EH (cell line): ENCODE measurements at places on chromosomes 5 and 9.

DNA sequence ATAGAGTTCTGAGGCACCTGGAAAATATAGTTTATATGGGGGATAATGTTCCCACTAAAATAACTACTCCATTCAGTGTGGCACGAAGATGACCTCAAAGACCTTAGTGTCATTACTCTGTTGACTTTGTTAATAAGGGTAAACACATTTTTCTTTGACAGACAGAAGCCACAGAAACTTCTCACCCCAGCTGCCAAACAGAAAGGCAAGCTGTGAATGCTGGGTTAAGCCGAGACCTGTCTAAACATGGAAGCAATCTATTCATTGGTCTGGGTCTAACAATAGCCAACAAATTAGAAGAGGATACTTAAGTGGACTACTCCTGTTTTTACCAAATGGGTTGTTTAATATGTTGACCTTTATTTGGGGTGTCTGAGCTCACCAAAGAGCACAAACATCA is 171.4 kb downstream of the TLE1 start:
- no peak for DNase-seq

DNA sequence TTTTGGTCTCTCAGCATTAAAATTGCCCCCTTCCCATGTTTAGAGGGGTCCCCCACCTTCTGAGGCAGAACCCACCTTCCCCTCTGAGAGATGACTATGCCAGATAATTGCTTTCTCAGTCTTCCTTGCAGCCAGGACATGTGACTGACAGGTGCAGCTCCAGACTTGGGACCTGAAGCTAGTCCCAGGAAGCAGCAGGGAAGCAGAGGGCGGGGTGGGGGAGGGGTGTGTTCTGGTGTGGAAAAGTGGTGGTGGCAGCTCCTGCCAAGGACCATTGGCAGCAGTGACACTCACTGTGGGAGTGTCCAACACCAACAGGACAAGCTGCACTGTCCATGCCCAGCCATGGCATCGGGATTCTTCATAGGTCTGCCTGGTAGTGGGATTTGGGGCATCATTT is 2.3 kb downstream of the EIF4E1B start:
- no peak for DNase-seq

- peak; percentile 32 for DNase-seq
Observed at GRCh38 chr5:98099448-98100105, 673.9 kb upstream of the RGMB start.

DNA sequence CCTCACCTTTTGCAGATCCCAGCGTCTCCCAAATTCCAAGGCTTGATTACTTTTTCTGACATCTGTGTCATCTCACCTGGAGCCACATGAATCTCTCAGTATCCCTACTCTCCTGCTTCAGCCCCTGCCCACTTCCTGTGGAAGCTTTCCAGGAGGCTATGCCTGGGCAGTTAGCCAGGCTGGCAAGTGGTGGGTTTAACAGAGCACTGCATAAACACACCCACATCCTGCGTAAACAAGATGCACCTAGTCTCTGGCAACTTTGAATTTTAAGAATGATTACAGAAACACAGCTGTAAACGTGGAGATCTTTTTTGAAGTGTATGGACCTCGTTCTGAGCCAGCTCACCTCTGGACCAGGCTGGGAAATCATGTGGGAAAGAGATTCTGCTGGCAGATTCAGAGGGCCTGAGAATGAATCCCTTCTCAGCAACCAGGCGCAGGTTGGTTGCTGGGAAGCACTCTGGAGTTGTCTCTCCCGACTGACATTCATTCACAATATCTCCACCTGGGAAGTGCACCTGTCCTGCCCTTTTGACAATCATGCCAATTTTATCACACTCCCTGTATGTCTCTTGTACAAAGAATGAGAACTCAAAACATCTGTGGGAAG is 55.7 kb upstream of the FANCC start:
- no peak for DNase-seq
